ENCODE measurements at places on chromosomes 3 and 15.

DNA sequence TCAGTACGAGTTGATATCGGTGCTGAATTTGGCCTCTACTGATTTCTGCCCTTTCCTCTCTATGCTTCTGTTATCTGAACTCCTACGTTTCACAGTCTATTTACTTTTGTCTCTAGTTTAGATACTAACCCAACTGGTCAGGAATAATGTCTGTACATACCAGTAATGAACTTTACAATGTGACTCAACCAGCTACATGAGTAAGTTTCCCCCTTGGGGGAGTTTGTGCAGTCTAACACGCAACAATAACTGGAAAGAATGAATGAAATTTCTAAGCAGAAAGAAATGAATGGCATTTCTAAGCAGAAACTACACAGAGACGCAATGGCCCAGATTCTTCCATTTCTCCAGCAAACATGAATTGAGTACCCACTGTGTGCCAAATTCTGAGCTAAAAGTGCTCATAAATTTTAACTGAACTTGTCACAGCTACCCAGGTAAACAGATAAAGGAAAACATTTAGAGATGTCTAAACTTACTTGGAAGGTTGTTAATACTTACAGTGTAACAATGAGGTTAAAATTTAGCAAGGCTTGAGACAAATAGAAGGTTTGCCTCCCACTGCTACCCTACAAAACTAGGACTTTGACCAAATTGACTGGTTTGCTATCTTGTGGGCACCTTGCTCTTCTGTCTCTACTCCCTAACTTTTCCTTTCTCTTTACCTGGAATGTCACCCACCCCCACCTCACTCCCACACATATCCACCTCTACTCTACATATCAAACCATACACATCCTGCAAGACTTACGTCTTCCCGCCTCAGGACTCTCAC is 11.6 kb downstream of the UPK1B start:
- DNase-seq = no peak

- DNase-seq = no peak
Observed at GRCh38 chr3:169170456-169170855, 493.1 kb downstream of the MECOM start.

DNA sequence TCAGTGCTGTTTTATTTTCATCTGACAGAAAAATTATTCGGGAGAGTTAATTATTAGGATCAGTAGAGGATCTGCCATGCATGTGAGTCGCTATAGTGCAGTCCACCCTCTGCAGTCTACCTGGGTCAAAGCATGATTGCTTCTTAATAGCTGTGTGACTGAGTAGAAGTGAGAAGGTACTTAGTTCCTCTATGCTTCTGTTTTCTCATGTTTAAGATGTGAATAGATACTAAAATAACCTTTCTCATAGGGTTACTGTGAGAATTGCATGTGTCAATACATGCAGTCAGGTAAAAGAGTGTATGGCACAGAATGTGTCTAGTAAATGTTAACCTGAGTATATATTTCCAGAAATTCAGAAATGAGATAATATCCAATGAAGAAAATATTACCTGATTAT is 435.7 kb downstream of the NAALADL2 start:
- DNase-seq = no peak

GRCh38 chr3:49244581-49245205 is 32.3 kb downstream of the C3orf62 start:
- DNase-seq = no peak

GRCh38 chr3:188194332-188194731 is 40.4 kb downstream of the LPP start:
- DNase-seq = no peak

GRCh38 chr15:63232405-63232804 is 43.0 kb downstream of the RAB8B start:
- DNase-seq = no peak

- no peak for DNase-seq
Observed at GRCh38 chr3:190605385-190605784, 91.5 kb downstream of the IL1RAP start.

GRCh38 chr3:159786489-159787177 is 202.0 kb upstream of the IL12A start:
- DNase-seq = no peak

GRCh38 chr3:42698911-42699230 is 3.7 kb downstream of the HHATL start:
- DNase-seq = no peak

All from SHP77 (cell line).